Activated naive CD4-positive, alpha-beta T cell treated with anti-CD3 and anti-CD28 coated beads for 36 hours (primary cell): ENCODE measurements at places on chromosomes 12 and 14.

DNA sequence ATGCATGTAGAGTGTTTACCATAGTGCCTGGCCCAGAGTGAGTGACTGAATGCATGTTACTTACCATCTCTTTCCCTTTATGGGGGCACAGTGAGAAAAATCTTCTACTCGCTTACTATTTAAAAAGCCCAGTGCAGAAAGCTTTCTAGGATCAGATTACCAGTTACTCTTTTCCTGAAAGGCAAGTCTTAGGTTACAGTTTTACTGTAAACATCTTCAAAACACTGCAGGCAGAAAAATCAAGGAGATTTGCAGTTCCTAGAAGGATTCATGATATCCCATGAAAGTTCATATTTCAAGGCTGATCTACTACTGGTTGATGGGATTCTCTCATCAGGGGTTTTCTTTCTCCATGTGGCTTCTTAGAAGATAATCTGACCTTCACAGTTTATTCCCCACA, 29.3 kb upstream of the DAAM1 start:
- no peak for DNase-seq

DNA sequence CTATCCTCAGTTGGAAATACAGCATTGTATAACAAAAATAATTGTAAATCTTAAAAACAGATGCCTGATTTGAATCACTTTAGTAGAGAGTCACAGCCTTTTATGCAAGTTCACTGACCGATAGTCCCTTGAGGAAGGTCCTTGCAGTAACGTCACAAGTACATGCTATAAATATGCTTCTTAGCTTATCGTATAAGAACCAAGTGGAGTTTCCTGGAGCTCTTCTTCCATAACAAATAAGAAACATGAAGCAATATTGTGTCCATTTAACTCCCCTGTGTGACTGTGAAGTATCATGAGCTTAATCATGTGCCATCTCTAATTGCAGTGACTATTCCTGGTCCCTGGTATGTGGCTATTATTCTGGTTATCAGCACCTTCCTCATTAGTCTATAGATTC, 107.9 kb downstream of the SLC38A4 start:
- DNase-seq: no peak

- DNase-seq: peak; percentile 74
These were observed 15.5 kb downstream of the MANSC1 start for GRCh38 chr12:12334367-12335040.

DNA sequence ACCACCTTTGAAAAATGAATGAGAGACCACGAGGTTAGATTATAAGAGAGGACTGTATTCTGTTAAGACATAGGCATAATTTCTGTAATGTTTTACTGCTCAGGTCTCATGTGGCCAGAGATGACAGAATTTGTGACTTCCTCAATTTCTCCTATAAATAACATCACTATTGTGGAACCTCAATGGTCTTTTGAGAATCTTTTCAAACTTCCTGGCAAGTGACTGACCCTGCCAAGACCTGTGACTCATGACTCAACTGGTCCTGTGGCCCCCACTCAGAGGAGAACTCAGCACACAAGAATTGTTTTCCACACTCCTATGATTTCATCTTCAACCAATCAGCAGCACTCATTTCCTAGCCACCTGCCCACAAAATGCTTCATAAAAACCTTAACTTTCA, 508.2 kb upstream of the ATP2B1 start:
- DNase-seq: no peak

DNA sequence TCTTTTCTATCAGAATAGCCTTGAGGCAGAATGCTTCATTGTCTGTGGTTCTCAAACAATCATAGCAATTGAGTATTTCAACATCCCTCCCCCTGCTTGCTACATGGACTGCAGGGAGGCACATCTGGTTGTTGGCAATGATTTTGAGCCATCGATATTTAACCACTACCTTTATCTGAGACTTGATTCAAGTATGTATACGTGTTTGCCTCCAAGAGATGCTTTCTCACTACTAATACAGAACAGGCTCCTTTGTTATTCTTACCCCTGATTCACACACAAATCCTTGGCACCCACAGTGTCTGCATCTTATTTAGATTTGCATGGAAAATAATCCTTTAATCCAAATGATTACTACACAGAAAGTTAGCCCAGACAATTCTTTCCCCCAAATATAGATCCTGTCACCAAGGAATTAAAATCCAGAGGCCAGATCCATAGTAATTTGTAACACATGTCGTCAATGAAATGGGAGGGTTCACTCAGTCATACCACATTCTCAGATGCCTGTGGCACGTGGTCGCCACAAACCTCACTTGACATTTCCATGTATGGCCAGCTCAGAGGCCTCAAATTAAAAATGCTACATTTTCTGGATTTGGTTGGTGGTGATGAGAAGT, 199.3 kb downstream of the ITPR2 start:
- DNase-seq: no peak

DNA sequence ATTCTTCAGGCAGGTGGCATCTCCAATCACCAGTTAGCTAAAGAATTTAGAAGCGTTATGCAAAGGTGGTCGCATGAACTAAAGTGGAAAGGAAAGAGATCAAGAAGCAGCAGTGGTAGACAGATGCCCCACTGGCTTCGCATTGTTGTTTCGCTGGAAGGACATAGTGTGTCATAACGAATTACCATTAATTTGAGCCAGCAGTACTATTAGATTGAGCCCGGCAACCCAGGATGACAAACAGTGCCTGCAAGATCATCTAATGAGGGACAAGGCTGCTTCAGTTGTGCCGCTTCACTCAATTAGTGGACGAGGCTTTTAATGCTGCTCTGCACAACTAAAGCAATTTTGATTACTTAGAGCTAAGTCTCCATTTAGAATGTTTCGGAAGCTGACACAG, 274.5 kb upstream of the SOX5 start:
- DNase-seq: no peak

DNA sequence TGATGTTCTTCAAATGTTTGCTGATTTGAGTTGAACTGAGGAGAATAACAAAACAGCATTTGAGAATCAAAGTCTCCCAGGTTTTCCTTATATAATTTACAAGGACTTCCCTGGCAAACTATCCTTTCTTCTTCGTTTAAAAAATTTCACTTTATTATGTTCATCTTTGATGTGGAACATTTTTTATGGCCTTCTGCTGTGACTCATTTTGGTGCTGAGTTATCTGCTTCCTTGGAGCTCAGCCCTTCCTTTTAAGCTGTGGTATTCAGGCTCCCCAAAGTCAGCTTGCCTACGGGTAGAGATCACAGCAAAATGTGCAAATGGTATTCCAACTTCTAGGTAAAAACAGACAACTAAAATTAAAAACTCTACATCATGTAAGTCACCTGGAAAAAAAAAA, 1.4 kb upstream of the ANO4 start:
- no peak for DNase-seq
